Common myeloid progenitor, CD34-positive (primary cell): ENCODE measurements at places on chromosomes 3 and 15.

DNA sequence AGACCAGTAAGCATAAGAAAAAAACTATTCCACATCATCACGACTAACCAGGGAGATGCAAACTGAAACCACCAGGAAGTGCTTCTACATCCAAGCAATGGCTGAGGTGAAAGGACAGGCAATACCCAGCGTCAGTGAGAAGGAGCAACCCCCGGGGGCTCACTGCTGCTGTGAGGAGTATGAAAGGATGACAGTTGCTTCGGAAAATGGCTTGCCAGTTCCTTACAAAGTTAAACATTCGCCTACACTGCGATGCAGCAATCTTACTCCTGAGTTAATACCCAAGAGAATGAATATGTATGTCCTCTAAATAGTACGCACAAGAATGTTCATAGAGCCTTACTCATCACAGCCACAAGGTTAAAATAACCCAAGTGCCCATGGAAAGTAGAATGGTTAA is 13.3 kb upstream of the PLXNA1 start:
- no peak for DNase-seq

- no peak for DNase-seq
Measured at GRCh38 chr3:190855151-190855550, 7.3 kb downstream of the GMNC start.

DNA sequence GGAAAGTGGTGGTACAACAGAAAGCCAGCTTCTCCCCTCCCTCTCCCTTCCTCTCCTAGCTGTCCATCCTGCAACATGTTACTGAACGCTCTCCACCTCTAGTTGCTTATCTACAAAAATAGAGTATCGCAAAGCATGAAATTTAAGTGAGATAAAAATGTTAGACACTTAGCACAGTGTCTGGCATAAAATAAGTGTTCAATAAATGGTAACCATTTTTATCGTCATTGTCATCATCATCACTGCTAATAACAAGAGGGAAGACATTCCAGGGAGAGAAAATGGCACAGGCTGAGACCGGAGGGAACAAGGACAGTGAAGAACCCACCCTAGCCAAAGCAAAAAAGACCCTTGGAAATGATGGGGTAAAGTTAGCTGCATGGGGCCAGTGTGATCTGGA is 38.7 kb upstream of the SKOR1 start:
- no peak for DNase-seq

GRCh38 chr3:136136454-136136853 is 59.7 kb downstream of the MSL2 start:
- DNase-seq: no peak

GRCh38 chr3:185797993-185798830 is 26.6 kb downstream of the IGF2BP2 start:
- DNase-seq: no peak

DNA sequence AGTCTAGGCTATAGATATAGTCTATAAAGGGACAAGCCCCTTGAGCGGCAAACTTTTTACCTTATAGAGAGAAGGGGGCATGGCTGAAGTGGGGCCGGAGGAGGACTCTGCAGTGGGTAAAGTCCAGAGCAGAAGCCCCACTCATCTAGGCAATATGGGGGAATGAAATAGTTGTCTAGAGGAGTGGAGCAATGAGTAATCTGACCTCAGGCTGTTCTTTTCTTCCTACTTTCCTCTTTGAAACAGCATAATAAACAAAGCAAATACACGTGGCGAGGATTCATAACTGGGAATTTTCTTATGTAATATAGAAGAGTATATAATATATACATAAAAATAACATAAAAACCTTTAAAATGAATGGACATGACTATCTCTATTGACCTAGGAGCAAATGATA is 546.4 kb upstream of the ZNF385D start:
- no peak for DNase-seq

DNA sequence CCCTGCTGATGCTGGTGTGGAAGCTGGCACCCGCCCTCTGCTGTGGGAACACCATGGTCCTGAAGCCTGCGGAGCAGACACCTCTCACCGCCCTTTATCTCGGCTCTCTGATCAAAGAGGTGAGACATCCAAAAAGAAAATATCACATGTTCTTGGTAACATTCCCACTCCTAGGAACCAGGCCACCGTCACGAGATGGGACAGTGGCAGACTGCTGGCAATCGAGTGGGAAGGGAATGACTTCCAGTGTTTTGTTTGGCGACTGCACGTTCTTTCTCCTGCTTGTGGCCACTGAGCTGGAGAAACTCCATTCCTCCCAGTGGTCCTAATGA is 14.3 kb downstream of the ALDH1A3 start:
- DNase-seq: no peak

- no peak for DNase-seq
Measured at GRCh38 chr3:65110661-65111060, 422.9 kb upstream of the ADAMTS9 start.

- no peak for DNase-seq
Measured at GRCh38 chr15:42494998-42495360, 455 bp upstream of the SNAP23 start.

DNA sequence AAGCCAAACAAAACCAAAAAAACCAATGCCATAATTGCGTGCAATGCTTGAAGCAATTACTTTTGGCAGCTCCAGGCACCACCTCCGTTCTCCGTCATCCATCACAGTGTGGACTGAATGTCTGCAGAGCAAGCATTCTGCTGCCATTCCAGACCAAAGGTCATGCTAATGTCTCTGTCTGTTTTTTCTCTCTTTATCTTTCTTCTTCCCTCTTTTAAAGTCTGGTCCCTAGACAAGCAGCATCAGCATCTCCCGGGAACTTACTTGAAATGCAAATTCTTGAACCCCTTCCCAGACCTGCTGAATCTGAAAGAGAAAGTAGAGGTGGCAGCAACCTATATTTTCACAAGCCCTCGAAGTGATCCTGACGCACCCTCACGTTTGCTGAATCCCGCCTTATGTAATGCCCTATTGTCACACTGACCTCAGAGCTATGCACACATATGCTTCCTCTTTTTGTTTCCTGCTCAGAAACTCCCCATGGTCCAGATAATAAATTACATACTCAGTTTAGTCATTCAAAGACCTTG is 297.3 kb upstream of the PROK2 start:
- DNase-seq: peak; percentile 99

DNA sequence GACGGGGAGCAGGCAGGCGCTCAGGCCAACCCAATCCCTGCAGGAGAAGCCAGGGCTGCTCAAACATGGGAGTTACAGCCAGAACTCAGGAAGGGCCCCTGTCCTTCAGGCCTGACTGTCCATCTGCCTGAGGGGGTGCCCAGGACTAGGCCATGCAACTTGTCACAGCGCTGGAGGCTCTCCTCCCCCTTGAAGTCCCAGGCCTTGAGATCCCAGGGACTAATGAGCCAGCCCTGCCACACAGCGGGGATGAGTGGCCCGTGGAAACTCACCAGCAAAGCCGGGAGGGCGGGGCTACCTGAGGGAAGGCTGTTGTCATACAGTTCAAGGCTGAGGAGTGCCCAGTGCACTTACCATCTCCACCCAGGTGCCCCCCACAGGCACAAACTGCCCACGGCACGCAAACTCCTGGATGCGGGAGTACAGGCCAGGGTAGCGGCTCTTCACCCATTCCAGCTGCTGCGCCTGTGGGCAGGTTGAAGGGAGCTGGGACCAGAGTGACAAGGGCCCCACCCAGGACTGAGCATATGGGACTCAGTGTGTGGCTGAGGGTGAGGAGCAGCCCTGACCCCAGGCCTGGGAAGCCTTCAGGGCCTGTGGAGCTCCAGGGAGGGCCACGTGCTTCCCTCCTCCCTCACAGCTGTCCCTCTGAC is 6.3 kb downstream of the MAN2C1 start:
- no peak for DNase-seq

GRCh38 chr15:33150431-33150941 is 44.0 kb downstream of the FMN1 start:
- DNase-seq: no peak

DNA sequence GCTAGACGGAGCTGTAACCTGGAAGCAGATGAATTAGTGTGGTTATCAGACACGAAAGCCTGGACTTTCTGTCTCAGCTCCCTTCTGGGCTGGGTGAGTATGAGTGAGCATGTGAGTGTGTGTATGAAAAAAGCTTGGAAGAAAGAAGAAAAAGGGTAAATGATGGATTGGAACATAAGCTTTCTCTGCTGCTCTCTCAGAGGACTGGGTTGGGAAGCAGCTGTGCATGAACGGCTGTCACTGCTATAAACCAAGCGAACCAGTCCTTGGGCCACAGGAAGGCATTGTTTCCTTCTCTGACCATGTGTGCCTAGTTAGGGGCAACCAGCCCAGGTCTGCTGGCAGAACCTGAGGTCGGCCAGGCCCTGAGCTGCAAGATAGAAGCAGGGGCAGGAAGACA is 37.0 kb downstream of the UMPS start:
- no peak for DNase-seq

- DNase-seq: no peak
Measured at GRCh38 chr3:51510996-51511395, 11.2 kb upstream of the DCAF1 start.

DNA sequence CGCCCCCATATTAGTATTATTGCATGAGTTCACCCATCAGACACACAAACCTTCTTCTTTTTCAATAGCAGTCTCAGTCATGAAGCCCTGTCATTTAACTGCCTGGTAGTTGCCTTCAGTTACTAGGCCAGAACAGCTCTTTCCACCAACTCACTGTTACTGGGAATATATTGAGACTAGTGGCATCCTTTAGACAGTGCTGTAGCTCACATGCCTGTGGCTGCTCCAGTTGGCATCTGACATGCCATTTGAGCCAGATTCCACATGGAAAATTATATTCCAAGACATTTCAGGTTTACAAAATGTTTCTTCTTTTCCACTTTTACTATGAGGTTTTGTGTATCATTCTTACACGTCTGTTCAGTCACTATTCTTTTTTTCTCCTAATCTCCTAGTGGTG is 146.1 kb downstream of the GHSR start:
- no peak for DNase-seq

GRCh38 chr15:72206677-72207000 is 9.1 kb upstream of the GRAMD2A start:
- DNase-seq: no peak

DNA sequence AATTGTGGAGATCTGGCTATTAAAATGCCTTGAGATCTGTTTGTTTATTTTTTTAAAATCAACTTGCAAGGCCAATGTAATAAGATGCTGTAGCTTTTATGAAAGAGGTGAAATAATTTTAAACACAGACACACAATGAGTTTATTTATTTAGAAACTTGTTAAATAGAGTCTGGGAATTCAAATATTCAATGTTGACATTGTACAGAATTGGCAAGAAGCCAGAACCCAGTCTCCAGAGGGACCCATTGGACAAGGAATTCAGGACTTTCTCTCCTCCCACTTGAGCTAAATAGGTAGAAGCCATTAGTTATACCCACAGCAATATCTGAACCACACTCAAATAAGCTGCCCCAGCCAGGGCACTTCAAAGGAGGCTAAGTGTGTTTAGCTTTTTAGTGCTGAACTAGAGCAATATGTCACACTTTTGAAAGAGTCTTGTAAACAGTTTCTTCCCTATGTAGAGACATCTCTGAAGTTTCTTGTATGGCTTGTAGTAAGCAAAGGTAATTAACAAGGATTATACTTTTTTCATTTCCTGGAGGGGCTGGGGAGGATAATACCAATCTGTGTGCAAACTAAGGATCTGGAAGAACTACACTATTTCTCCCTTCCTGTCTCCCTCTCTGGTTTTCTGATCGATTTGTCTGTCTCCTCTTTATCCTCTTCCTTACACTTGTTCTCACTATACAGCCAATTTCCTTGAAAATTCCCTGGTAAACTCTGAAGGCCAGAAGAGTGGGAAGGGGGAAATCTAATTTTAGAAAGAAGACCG is 6.0 kb downstream of the MECOM start:
- DNase-seq: peak; percentile 27

- DNase-seq: no peak
Measured at GRCh38 chr15:50241684-50242450, 23.7 kb downstream of the HDC start.

DNA sequence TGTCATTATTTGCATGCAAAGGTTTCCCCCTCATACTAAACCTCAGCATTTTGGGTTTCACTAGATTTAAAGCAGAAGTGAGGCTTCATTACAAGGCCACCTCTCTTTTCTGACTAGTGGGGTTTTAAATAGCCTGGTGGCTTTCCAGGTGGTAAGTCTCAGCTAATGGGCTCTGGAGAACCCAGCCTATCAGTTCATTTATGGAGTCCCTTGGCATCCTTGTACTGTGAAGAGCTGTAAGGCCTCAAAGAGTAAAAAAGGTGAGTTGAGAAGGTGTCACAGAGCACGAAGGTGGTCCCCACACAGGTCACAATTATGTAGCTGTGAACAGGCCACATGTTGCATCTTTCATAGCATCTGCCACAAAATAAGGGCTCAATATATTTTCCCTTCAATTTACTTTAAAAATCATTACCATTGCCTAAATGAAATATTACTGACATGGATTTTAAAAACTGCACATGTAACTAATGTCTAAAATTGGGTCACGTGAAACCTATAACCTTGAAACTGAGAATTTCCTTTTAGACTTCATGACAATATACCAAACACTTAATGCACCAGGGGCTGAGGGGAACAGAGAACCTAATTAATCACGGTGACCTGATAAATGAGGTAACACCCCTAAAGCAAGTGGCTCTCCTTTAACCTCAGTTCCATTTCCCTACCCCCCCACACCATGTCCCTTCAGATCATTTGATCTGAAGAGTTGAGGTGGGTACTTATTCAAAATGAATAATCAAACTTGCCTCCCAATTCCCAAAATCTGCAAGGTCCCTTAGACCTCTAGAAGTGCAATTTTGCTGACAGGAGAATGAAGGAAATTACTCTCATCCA is 1.3 kb downstream of the NGLY1 start:
- DNase-seq: peak; percentile 30

DNA sequence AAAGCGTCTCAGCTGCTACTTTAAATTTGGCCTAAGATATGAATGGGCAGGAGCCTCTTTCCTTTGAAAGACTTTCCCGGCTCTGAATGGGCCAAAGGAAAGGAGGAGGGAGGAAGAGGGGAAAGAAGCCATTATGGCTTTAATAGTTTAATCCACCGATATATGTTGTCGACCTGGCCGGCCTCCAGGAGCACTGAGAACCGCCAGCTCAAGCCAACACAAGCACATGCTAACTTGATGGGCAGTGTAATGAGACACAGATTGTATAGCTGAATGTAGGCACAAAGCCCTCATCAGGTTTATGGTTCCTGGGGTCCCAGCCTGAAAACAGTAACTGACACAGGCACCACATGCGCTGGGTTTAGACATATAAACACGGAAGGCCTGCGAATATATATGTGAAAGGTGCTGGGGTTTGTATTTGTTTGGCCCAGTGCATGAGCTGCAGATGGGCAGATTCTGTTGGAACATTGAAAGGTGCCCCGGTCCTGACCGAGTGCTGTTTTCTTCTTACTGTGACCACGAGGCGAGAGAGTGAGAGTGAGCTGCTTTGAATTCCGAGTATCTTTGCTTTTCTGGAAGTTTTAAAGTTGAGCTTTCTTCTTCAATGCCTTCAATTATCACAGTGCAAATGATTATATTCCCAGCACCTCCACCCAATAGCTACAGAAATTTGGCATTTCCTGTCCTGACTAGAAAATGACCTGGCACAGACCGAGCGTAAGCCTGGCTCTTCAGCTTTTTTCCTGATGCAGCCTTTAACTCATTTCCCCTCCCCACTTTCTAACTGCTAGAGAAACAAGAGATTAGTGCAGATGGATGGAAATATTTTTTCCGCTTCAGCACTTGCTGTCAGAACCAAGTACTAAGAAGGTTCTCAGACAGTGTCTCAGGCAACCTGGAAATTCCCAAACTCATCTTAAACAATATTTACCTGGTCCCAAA is 267.3 kb downstream of the RORA start:
- DNase-seq: no peak
